ENCODE measurements at places on chromosomes 11 and 22. TPM values are rescaled to one million over a fixed set of nuclear protein-coding genes. Genes with fewer than 3 reads are reported as not detected.

The C11orf16 gene
- total RNA-seq, result not detected

The SYCE3 gene
- total RNA-seq, result not detected

The OR51B2 gene
- total RNA-seq, result not detected

The EXPH5 gene
- total RNA-seq, result 1.2 TPM

The FBLN1 gene
- total RNA-seq, result 132 TPM

The ZNF215 gene
- total RNA-seq, result 11.8 TPM

The HBE1 gene
- total RNA-seq, result 1.5 TPM

The RDX gene
- 64.6 TPM for total RNA-seq

The PAMR1 gene
- 3.2 TPM for total RNA-seq

The PTPRJ gene
- total RNA-seq, result 12.0 TPM

The TUT1 gene
- total RNA-seq, result 29.4 TPM

The MSANTD2 gene
- 10.3 TPM for total RNA-seq

The ANGPTL5 gene
- not detected for total RNA-seq

The HDHD5 gene
- total RNA-seq, result 127 TPM

The MPPED2 gene
- total RNA-seq, result 0.89 TPM

The C11orf97 gene
- not detected for total RNA-seq

The SAAL1 gene
- 36.7 TPM for total RNA-seq

The FGF19 gene
- 36.7 TPM for total RNA-seq

The SCGB1D2 gene
- total RNA-seq, result not detected

The SOX6 gene
- total RNA-seq, result 0.03 TPM

The CDKN1C gene
- total RNA-seq, result 58.4 TPM

The NPAS4 gene
- total RNA-seq, result not detected

The BTG4 gene
- not detected for total RNA-seq

The DRD2 gene
- total RNA-seq, result 0.38 TPM

The SCUBE1 gene
- total RNA-seq, result 0.45 TPM

The TTC28 gene
- 14.8 TPM for total RNA-seq

The LIF gene
- 0.41 TPM for total RNA-seq

The GLYATL2 gene
- total RNA-seq, result not detected
